ENCODE measurements at places on chromosomes 1 and 21.

GRCh38 chr21:27759820-27760219 lies 792.9 kb upstream of the ADAMTS5 start:
- DNase-seq: peak; percentile 7

- no peak for DNase-seq
These were observed 5.4 kb downstream of the CDC42 start for GRCh38 chr1:22057861-22058260.

GRCh38 chr1:45842786-45843185 lies 39.4 kb downstream of the MAST2 start:
- no peak for DNase-seq

- DNase-seq: no peak
These were observed 32.4 kb upstream of the PRDX6 start for GRCh38 chr1:173444757-173445156.

DNA sequence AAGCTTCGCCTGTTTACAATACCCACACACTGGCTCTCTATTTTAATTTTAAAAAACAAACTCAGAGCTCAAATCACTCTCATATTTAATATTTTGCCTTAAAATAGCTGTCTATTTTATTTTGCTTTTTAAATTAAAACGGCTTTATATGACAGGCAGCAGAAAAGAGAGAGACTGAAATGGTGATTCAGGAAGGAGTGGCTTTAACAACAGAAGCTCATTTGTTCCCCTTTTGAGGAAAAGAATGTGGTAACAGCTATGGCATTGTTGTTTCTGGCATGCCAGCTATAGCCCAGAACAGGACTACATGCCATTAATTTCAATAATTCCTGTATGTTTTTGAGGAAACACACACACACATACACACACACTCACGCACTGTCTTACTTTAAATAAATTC lies 234.2 kb upstream of the PTBP2 start:
- no peak for DNase-seq

- DNase-seq: peak; percentile 67
These were observed 36.9 kb downstream of the PTGFR start for GRCh38 chr1:78527706-78528105.

DNA sequence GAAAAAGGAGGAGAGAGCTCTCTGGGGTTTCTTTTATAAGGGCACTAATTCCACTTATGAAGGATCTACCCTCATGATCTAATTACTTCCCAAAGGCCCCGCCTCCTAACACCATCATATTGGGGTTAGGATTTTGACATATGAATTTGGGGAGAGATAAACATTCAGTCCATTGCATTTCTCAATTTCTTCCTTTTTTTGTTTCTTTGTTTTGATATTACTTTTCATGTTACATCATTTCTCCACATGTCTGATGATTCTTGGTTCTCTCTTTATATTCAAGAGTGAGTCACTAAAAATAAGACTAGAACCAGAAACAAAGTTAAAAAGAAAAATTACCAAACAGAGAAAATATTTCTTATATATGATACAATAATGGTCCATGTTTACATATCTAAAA lies 63.2 kb upstream of the DUSP10 start:
- DNase-seq: no peak

DNA sequence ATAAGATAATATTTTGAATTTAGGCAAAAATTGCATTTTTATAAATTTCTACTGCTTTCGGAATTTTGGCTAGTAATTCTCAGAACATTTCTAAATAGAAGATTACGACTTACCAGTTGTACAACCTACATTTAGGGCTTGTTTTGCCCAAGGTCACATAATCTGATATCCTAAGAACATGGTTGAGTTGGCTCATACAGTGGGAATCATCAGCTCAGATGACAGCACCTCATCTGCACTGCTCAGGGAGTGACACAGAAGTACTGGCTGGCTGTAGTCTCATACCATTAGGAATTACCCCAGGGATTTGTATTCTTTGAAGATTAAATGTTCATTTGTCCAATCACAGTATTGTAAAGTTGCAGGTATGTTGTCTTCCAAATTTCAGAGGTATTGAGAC lies 217.6 kb downstream of the ADGRL2 start:
- no peak for DNase-seq

GRCh38 chr1:30599721-30600120 lies 123.7 kb downstream of the MATN1 start:
- DNase-seq: no peak

GRCh38 chr1:226728448-226728847 lies 10.6 kb downstream of the ITPKB start:
- no peak for DNase-seq

GRCh38 chr1:59393211-59394180 lies 96.6 kb downstream of the FGGY start:
- peak; percentile 82 for DNase-seq
